Posterior vena cava (tissue), 2 donors: ENCODE measurements at places on chromosomes 6 and 20. TPM values are rescaled to one million over a fixed set of nuclear protein-coding genes. Genes with fewer than 3 reads are reported as not detected.

The DEFB124 gene
- 2.9 TPM for total RNA-seq

The OOEP gene
- total RNA-seq = not detected

The EFCAB8 gene
- 0.81 TPM for total RNA-seq

The NNAT gene
- 0.65 TPM for total RNA-seq
